ENCODE measurements at places on chromosomes 7 and 10.

- DNase-seq: no peak
These were observed 669.4 kb downstream of the NRG3 start for GRCh38 chr10:82544377-82544776.

- DNase-seq: no peak
These were observed 615.4 kb downstream of the DNAJB6 start for GRCh38 chr7:157952050-157952667.

DNA sequence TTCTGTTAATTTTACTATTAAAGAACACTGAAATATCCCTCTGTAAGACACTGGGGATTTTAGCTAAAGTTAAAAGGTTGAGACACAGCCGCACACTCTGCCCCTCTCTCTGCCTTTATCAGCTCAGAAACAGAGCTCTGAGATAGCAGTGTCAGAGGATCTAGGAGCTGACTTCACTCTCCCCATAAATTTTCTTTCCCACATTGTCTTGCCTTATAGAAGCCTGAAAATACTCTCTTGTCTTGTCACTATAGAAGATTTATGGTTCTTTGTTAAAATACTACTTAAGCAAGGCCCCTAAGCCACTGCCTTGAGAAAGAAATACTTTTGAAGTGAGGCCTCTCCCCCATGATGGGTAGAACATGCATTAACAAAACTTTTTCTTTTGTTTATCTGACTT lies 105.7 kb upstream of the C10orf90 start:
- DNase-seq: no peak

DNA sequence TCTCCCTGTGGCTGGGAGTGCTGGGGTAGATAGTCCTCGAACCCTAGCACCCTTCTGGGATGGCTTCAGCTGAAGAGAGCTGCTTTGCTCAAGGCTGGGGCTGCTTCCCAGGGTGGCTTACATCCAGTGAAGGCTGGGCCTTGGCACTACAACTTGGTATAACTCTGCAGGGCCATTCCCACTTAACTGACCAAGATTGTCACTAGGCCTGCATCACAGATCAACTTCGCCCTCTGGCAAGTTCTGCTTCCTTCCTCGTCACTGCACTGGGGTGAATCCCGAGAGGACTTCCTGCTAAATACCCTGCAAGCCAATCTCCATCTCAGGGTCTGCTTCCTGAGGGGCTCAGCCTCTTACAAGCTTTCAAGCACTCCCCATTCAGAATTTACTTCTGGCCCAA lies 195.2 kb downstream of the DOCK4 start:
- no peak for DNase-seq

DNA sequence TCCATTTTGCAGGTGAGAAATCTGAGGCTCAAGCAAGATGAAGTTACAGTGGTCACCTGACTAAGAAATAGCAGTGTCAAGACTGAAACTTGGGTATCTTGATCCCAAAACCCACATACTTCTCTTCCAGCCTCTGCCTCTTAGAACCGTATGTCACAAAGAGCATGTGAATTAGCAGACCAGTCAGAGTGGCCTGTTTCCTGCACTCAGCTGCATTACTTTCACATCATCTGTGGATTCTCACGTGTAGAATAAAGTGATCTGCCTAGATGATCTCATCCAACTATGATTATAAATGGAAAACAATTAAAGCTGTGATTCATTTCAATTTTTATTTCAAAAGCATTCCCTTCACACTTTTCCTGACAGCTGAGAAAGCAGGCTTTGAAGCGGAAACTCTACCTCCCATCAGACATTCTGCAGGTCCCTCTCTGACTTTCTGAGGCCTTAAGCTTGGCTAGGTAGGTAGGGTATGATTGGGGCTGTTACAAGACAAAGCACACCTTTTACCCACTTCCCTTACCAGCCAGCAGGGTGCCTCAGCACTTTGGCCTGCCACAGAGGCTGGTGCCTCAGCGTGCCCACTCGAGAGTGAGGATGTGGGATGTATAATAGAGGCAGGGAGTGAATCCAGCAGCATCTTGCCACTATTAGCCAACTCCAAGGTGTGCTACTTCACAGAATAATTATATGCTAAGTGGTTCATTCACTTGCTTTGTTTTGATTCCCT lies 70.2 kb upstream of the PDE1C start:
- no peak for DNase-seq

- DNase-seq: no peak
These were observed 82.3 kb upstream of the FZD1 start for GRCh38 chr7:91181949-91182348.

DNA sequence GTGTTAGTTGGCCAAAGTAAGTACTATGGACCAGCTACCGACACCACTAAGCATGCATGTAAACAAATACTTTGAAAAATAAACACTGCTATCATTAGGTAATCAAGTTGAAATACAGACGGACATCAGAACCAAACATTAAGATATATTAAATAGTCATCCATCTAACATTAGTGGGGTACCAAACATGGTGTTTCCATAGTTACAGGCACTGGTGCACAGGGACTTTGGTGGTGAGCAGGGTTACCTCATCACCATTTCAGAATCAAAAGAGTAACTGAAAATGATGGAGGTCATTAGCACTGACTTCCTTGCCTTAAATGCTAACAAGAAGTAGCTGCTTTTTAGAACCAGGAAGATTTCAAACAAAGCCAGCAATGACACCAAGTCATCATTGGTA lies 23.9 kb downstream of the EBLN1 start:
- DNase-seq: no peak

DNA sequence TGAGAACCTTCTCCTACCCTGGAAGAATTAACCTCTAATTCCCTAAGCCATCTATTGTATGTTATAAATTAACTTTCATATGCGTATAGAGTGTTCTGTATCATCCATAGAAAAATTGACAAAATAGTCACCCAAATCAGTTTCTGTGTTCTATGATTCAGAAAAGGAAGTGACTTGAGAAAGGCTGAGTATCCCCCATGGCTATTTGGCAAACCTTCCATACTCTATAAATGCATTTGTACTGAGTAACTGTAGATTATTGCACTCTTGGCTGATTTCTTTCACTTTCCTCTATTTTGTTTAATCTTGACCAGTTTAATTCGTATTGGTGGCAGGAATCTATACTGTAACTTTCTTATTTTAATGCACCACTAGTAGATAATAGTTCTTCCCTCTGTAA lies 182.2 kb downstream of the HTR7 start:
- no peak for DNase-seq

GRCh38 chr10:81600185-81600584 lies 274.8 kb upstream of the NRG3 start:
- DNase-seq: no peak

DNA sequence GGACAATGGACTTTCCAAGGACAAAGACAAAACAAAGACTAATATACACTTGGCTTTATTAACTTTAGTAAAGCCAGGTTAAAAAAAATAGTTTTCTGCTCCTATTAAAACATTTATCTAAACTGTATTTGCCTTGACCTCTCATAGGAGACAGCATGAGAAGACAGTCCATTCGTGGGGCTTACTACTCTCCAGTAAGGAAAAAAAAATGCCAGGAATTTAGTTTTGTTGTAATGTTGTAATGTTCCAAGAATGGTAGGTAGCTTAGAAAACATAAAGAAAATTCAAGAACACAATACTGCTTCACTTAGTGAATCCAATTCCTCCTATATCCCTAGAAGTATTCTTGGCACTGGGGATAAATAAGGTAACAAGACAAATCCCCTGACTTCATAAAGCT lies 81.7 kb downstream of the KMT2C start:
- no peak for DNase-seq

- no peak for DNase-seq
These were observed 40.4 kb upstream of the ABLIM1 start for GRCh38 chr10:114698271-114699061.

GRCh38 chr7:93055543-93056107 lies 62.2 kb downstream of the SAMD9 start:
- peak; percentile 59 for DNase-seq

- DNase-seq: no peak
These were observed 10.8 kb upstream of the GALNT11 start for GRCh38 chr7:152014722-152015121.

DNA sequence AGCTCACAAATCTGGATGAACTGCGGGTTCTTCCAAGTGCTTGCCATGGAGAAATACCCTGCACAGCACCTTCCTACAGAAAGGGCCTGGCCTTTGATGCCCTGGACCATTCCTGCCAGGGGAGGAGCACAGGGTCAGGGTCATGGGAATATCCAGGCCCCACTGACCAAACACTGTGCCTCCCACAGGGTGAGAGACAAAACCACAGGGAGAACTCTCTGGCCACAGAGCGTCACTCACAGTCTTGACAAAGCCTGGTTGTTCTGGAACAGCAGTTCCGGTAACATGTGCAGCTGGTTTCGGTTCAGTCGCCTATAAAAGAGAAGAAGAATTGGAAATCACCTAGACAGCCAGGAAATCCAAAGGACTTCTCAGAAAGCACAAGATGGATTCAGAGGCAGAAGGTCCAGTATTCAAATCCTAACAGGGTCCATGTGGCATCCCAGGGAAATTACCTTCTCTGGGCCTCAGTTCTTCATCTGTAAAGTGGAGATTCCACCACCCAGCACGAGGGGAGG lies 28.1 kb downstream of the SLIT1 start:
- no peak for DNase-seq

- DNase-seq: no peak
These were observed 30.9 kb downstream of the NACAD start for GRCh38 chr7:45057878-45058277.

DNA sequence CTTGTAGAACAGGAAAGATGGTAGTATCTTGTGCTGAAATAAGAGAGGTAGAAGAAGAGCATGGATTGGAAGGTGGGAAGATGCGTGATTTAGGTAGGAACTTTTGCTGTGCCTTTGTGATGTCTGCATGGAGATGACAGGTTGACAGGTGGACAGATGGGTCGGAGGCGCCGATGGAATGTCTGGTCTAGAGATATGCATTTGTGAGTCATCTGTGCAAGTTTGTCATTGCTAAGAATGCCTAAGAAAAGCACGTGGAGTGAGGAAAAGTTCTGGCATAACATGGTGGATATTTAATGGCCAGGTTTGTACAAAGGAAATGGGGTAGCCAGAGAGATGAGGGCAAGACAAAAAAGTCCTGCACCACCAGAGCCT lies 76.0 kb upstream of the ARMC3 start:
- no peak for DNase-seq

Measured in SK-N-DZ (cell line).